ENCODE measurements at places on chromosomes 11 and 22. TPM values are rescaled to one million over a fixed set of nuclear protein-coding genes. Genes with fewer than 3 reads are reported as not detected.

DNA sequence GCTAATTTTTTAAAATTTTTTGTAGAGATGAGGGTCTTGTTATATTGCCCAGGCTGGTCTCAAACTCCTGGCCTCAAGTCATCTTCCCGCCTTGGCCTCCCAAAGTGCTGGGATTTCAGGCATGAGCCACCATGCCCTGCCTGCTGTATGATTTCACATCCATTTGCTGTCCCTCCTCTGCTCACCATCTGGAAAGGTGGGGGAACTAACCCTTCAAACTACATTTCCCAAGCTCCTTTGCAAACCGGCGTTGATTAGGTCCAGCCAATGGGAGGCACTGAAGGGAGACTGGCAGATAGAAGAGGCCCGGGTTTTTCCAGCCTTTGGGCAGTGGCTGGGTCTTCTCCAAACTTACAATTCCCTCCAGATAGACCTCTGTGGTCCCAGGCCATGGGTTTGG lies 19.3 kb downstream of the RFPL1 start:
- no peak for DNase-seq

The KRTAP5-11 gene
- not detected for polyA plus RNA-seq

GRCh38 chr11:46038529-46038928 lies 82.7 kb downstream of the PHF21A start:
- no peak for DNase-seq

The OSBPL5 gene
- 30.1 TPM for polyA plus RNA-seq

DNA sequence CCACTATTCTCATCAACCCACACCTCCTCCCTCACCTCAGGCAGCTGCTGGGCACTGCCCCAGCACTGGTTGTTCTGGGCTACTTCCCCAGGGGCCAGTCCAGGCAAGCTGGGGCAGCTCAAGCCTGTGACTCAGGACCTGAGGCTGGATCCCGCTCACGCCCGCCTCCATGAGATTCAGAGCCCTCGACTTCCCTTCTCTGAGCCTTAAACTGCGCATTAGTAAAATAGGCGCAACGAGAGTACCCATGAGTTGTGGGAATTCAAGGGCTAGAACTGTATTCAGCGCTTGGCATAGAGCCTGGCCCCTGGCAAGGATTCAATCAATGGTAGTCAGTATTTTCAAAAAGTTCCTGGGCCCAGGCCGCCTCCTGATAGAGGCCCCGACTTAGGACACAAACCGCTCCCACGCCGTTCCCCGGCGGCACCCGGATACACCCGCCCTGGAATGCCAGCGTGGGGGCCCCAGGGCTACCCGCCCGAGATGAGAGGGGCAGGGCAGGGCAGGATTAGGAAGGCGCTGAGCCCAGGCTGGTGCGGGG lies 723 bp upstream of the CD82 start:
- no peak for DNase-seq

GRCh38 chr11:93689240-93689639 lies 27.8 kb downstream of the CEP295 start:
- no peak for DNase-seq

DNA sequence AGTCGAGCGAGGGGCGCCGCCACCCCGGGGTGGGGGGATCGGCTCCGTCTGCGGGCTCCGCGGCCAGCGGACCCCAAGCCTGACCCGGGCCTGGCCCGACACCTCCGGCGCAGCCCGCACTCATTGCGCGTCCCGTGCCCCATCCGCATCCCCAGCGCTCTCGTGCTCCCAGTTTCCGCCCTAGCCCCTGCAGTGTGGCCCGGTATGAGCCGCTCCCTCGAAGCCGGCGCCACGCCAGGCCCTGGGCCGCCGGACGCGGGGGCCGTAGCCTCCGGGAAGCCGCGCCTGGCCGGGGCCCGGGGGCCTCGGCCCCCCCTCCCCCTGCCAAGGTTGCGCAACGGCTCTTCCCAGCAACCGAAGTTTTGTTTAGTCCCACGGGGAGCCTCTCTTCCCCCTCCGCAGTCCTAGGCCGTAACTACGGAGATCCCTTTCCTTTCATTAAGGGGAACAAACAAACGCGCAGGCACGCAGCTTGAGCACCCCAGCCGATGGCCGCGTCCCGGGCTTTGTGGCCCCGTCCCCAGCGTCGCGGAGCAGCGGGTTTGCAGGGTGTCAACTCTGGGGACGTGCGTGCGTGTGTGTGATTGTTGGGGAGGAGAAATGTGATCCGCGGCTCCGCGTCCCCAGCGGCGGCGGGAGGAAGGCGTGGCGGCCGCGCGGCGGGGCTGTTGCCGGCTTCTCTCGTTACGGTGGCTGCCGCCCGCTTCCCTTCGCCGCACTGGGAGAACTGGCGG lies 883 bp downstream of the HIPK3 start:
- peak; percentile 52 for DNase-seq

DNA sequence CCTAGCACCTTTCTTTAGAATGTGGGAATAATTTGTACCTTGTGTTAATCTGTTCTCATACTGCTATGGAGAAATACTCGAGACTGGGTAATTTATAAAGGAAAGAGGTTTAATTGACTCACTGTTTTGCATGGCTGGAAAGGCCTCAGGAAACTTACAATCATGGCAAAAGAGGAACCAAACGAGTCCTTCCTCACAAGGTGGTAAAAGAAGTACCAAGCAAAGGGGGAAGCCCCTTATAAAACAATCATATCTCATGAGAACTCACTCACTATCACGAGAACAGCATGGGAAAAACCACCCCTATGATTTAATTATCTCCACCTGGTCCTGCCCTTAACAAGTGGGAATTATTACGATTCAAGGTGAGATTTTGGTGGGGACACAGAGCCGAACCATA lies 127.1 kb upstream of the ANO3 start:
- no peak for DNase-seq

The GSTP1 gene
- 850 TPM for polyA plus RNA-seq

GRCh38 chr22:42272431-42272999 lies 2.1 kb upstream of the TCF20 start:
- DNase-seq = no peak

DNA sequence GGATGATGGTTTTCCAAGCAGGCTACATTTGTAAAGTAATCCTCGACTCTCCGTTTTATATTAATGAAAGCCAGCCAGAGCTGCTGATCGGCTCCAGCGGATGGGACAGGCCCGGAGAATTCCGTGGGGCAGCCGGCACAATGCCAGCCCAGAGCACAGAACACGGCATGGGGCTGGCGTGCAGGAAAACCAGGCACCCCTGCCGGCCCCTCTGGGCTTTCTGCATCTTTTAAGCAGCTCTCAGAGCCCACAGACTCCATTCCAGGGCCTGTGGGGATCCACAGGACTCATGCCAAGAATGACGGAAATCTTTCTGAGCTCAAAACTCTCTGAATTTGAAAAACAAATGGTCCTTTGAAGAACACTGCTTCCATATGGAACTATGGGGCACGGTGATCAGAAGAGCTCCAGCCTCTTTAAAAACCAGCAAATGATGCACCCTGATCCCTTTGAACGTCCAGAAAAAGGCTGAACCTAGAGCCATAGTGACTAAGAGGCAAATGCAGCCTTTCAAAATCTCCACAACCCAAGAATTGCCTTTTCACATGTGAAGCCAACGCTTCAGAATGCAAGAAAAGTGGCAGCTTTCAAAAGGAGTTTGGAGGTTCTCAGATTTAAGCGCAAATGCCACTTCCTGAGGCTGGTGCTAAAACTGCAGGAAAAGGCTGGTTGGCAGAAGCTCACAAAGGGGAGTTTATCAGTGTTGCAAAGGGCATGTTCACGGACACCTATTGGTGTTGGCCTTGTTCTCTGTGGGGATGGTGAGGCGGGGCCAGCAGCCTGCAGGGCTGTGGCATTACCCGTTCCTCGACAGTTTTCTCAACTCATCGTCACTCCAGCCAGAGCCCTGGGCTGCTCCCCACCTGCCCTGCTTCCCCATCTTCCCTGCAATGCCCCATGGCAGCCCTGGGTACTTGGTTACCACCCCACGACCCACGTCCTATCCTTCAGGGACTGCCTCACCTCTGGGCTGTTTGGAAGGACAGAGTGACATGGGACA lies 212.5 kb downstream of the CTTN start:
- DNase-seq = no peak

The RAG2 gene
- 0.73 TPM for polyA plus RNA-seq

- no peak for DNase-seq
Measured at GRCh38 chr22:50691521-50691920, 18.9 kb downstream of the SHANK3 start.

- no peak for DNase-seq
Measured at GRCh38 chr11:26599425-26599824, 27.4 kb upstream of the MUC15 start.

DNA sequence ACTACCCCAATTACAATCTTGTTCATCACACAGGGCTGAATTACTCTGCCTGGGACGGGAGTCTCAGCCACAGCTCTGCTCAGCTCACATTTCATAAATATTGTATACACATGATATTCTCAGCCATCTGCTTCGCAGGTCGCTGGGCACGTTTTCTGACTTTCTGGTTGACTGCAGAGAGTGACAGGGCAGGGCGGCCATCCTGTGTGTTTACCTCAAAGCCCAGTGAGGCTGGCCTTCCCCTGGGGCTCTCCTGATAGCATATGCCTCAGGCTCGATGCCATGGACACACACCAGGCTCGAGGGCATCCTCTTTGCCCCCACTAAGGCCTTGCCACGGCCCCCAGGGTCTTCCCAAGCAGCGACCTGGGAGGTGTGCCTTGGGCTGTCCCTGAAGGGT lies 345.0 kb downstream of the CADM1 start:
- no peak for DNase-seq

- DNase-seq = no peak
Measured at GRCh38 chr22:23217171-23218052, 37.1 kb downstream of the BCR start.

- DNase-seq = no peak
Measured at GRCh38 chr11:87081358-87081757, 43.6 kb downstream of the TMEM135 start.

The TM7SF2 gene
- 101 TPM for polyA plus RNA-seq

- DNase-seq = no peak
Measured at GRCh38 chr11:78231962-78232501, 43.3 kb downstream of the USP35 start.

DNA sequence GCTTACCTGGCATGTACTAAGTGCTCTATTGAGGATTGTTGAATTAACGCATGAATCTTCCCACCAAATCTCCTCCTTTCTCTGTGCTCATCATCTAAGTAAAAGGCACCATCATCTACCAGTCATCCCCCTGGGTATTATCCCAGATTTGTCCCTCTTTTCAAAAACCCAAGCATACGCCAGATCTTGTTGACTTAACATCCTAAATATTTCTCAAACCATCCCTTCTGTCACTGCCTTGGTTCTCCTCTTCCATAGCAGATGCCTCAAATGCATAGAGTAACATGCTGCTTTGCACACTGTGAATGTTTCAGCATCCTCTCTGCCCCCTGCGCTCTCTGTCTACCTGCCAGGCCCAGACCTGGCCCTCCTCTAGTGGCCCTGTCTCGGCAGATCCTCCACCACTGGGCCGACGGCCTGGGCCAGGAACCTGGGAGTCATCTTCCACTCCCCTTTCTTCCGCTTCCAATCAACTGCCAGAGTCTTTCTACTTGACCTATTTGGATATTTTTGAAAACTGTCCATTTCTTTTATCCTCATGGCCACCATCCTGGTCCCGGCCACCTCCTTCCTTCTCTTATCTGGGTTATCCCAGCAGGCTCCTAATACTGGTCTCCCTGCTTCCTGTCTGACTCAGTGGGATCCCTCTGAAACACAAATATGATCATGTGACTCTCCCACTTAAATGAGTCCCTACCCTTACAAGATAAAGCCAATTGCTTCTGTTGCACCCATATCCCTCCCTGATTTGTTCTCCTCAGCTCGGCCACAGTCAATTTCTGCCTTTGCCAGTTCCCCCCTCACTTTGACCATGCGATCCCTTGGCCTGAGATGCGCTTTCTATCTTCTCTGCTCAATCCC lies 3.4 kb upstream of the TAB1 start:
- DNase-seq = no peak
